HFF-Myc (cell line): ENCODE measurements at places on chromosomes 11 and 22.

DNA sequence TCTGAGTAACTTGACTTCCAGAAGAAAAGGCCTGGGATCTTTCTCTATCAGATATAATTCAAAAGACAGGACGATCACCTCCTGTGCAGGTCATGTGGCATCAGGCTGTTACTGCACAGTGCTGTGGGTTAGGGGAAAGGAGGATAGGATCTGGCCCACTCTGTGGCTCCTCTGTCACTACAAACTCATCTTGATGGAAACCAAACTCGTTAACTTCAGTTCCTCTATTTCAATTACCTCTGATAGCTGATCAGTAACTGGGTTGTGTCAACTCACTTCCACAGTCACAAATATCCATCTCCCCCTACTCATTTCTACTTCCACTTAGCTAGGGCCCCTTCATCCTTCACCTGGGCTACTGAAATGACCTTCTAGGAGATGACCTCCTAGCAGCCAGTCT, 95.2 kb downstream of the RCN1 start:
- DNase-seq, result no peak

GRCh38 chr22:44878483-44879300, 126.3 kb downstream of the ARHGAP8 start:
- no peak for DNase-seq

DNA sequence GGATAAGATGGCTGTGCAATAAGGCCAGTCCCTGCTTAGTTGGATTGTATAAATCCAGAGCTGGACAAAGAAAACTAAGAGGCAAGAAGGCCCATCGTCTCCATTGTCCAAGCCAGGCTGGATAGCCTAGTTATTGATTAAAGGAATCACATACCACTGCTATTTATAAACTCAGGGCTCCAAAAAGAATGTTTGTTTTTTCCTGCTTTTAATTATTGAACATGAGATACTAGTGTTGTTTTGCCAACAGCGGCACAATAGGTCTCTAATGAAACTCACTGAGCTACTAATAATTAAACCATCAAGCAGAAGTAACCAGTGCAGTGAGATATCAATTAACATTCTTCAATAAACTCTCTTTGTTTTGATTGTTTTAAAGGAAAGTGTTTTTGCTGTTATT, 259.7 kb downstream of the INSC start:
- DNase-seq, result no peak

GRCh38 chr22:48898524-48899250, 929.0 kb downstream of the BRD1 start:
- DNase-seq, result no peak

DNA sequence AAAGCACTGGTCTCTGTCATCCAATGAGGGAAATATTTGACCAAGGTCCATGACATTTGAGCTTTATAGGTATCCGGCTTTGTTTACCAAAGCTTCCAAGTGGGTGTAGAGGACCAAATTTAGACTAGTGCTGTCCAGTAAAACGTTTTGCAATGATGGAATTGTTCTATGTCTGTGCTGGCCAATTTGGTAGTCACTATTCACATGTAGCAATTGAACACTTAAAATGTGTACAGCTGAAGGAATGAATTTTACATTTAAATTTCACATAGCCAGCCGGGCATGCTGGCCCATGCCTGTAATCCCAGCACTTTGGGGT, 118.0 kb downstream of the PKNOX2 start:
- no peak for DNase-seq

- DNase-seq, result no peak
These were observed 1.3 kb upstream of the BDNF start for GRCh38 chr11:27701355-27702105.

- no peak for DNase-seq
These were observed 10.4 kb upstream of the TSKU start for GRCh38 chr11:76772783-76773106.

- DNase-seq, result no peak
These were observed 29.5 kb downstream of the OR2AG2 start for GRCh38 chr11:6742260-6742659.

DNA sequence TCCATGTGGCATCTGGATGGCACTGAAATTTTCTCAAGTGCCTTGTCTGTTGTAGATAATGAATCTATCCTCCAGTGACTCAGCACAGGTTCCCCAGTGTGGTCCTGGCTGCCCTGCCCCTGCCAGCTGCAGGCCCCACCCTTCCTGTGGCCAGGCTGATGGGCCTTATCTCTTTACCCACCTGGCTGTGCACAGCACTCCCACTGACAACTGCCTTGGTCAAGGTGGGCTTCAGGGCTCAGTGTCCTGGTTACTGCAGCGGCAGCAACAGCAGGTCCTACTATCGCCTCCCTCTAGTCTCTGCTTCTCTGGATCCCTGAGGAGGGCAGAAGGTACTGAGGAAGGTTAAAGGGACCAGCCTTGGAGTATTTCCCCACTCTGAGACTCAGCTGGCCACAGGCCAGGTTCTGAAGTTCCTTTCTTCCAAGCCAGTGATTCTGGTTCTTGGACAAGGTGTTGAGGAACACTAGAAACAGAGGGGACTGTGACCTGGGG, 3.1 kb downstream of the HMBS start:
- no peak for DNase-seq

- DNase-seq, result no peak
These were observed 44.4 kb upstream of the KCNQ1OT1 start for GRCh38 chr11:2744166-2744565.

DNA sequence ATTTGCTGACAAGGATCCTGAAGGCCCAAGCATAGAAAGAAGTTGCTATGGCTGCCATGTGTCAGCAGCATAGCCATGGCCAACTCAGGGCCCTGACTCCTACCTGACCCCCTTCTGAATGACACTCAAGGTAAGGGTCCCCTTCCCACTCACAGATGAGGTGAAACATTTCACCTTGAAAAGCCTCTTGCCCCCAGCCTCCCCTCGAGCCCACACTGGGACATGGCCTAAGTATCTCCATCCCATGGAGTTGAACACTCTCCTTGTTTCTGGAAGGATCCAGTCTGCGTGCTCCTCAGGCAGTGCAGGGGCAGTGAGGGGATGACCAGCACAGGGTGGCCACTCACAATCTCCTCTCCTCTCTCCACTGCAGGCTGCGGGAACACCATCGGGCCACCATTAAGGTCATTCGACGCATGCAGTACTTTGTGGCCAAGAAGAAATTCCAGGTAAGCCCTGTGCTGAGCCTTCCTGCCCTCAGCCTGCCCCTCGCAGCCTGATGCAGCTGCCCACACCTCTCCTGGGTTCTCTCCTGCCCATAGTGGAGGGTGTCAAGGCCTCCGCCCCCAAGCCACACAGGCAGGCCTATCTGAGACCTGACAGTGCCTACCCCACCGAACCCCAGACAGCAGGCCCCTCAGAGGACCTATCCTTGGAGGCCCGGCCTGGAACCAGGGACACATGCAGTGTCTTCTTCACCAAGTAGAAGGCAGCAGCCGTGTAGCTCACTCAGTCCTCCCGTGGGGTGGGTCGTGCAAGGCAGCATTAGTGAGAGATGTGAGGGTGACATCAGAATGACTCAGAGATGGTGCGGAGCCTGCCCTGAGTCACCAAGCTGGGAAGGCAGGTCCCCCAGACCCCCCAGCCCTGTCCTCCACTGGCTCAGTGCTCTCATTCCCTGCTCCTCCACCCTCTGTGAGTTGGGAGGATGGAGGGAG, 68.9 kb upstream of the KCNQ1OT1 start:
- DNase-seq, result no peak

DNA sequence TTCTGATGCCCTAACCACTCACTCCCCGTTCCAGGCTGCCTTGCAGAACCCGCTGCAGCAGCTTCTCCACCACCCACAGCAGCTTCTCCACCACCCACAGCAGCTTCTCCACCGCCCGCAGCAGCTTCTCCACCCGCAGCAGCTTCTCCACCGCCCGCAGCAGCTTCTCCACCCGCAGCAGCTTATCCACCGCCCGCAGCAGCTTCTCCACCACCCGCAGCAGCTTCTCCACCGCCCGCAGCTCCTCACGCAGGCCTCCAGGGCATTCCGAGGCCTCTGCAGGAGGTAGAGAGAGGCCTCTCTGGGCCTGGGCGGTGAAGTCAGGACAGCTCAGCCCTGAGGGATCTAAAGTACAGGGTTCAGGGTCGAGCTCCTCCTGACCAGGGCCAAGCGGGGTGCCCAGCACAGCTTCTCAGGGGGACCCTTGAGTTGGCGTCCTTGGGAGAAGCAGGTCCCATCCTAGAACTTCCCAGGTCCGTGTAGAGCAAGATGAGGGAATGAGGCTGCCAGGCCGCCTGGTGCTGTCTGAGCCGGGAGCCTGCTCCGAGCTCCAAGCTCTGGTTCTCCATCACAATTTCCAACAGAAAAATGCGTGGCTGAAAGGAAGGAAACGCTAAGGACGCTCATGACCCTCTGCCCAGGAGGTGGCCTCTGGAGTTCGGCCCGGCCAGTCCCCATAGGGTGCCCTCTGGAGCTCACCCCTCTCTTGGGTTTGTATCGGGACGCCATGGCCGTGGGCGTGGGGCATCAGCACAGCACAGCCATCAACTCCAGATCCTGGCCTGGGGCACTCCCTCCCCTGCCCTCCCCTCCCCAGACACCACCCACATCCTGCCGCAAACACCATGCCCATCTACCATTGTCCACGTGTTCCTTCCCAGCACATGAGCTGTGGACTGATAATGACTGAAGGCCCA, 528.6 kb downstream of the BRD1 start:
- no peak for DNase-seq

DNA sequence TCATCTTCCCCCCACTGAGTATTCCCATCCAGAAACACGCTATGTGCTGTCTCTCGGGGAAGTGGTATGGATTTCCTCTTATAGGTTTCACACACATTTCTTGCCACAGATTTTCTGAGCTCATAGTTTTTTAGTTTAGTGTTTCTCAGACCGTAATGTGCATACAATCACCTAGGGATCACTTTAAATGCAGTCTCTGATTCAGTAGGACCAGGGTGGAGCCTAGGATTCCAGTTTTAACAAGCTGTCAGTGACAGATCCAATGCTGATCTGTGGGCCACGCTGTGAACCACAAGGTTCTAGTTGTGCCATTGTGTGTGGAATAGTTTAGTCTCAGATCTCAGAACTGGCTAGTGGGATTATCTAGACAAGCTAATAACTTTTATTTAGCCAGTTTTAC, 23.7 kb upstream of the CXCR5 start:
- DNase-seq, result no peak

GRCh38 chr22:38952281-38952993, 5.0 kb upstream of the APOBEC3A start:
- no peak for DNase-seq

GRCh38 chr11:90629229-90629806, 406.5 kb upstream of the CHORDC1 start:
- DNase-seq, result no peak

DNA sequence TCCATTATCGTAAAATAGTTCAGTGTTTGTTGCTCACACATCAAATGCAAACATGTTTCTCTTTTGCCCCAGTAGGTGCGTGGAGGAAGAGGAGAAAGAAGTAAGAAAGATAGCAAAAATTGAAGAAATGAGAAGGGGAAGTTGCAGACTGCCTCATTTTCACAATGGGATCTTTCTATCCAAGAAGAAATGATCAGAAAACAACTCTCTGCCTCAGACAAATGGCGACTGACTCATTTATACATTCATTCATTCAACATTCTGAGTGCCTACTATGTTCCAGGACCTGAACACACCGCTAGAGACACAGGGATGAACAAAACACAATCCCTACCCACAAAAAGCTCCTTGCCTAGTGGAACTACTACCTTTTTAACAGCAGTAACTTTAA, 367 bp downstream of the HPS5 start:
- no peak for DNase-seq

DNA sequence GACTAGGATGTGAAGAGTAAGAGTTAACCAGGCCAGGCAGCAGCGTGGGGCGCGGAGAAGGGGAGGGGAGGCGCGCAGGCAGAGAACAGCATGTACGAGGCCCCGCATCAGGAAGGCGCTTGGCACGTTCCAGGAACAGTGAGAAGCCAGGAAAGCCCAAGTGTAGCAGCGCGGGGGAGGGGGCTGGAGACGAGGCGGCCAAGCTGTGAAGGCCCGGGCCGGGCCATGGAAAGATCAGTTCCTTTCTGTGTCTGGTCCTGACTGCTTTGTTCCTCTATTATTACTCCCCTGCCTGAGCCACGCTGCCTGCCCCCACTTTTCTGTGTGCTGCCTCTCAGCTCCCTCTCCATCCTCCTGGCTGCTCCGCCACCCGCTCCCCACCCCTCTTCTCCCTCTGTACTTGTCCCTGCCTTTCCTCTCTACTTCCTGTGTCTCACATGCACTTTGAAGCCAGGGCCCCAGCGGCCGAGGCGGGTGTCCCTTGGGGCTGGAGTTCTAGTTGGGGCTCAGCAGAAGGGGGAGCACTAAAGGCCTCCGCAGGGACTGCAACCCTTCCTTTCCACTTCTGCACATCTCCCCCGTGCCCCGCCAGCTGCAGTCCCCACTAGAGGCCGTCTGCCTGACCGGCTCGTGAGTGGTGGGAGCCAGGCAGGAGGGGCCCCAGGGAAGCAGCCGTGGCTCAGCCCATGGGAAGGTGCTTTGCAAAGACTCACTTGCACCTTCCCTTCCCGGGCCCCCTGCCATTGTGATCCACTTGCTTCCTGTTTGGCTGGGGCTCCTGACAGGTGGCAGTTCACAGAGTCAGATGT, 63.7 kb downstream of the PRDM11 start:
- DNase-seq, result no peak

DNA sequence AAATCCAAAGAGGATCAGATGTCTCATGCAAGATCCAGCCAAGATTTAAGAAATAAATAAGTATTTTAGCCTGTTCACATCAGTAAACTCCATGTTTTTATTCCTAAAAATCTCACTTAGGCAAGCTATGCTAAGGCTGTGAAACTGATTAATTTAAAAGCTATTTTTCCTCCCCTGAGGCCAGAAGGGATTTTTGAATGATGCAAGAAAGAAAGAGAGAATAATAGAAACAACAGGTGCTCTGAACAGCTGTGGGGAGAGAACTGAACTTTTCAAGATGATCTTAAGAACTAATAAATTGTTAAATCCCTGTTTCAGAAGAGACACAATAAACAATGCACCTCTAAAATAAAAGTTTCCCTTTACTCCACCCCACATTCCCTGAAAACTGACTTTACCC, 241.6 kb downstream of the DLG2 start:
- no peak for DNase-seq

- DNase-seq, result no peak
These were observed at the start of gene PHETA2 for GRCh38 chr22:42074132-42074811. Gene PHETA2, plus strand, starts transcription at chr22:42074248. Its CDS starts 3,046 bp downstream, at chr22:42077294.

DNA sequence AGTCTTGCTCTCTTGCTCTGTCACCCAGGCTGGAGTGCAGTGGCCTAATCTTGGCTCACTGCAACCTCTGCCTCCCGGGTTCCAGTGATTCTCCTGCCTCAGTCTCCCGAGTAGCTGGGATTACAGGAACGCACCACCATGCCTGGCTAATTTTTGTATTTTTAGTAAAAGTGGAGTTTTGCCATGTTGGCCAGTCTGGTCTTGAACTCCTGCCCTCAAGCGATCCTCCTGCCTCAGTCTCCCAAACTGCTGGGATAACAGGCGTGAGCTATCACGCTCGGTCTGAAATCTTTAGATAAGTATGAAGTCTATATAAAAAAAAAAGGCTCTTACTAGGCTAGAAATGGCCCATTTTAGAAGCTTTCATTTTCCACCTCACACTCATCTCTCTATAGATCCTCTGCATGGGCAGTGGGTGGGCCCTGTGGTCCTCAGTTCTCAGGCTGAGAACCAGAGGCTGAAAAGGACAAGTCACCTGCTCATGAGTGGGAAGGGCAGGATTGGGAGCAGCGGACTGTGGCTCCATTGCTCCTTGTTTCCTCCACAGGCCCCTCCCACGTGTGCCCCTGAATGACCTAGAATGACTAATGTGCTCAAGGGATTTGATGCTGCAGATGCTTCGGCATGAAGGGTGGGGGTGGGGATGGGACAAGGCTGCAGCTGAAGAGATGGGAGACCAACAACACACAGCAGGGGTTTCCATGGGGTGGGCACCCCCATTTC, 19.8 kb upstream of the PRAME start:
- DNase-seq, result no peak

- no peak for DNase-seq
These were observed 6.9 kb upstream of the SORL1 start for GRCh38 chr11:121445071-121445768.

GRCh38 chr11:47338396-47339241, 13.9 kb downstream of the MYBPC3 start:
- no peak for DNase-seq
